ENCODE measurements at places on chromosomes 11 and 22. TPM values are rescaled to one million over a fixed set of nuclear protein-coding genes. Genes with fewer than 3 reads are reported as not detected.
A peak's percentile ranks its signal among the peaks of the same experiment; 100 is the strongest.

GRCh38 chr11:118530683-118531596, at the start of gene TMEM25:
TMEM25 (plus strand) TSS chr11:118531192; CDS start chr11:118531802, 610 bp downstream.
- peak; percentile 47 for DNase-seq

DNA sequence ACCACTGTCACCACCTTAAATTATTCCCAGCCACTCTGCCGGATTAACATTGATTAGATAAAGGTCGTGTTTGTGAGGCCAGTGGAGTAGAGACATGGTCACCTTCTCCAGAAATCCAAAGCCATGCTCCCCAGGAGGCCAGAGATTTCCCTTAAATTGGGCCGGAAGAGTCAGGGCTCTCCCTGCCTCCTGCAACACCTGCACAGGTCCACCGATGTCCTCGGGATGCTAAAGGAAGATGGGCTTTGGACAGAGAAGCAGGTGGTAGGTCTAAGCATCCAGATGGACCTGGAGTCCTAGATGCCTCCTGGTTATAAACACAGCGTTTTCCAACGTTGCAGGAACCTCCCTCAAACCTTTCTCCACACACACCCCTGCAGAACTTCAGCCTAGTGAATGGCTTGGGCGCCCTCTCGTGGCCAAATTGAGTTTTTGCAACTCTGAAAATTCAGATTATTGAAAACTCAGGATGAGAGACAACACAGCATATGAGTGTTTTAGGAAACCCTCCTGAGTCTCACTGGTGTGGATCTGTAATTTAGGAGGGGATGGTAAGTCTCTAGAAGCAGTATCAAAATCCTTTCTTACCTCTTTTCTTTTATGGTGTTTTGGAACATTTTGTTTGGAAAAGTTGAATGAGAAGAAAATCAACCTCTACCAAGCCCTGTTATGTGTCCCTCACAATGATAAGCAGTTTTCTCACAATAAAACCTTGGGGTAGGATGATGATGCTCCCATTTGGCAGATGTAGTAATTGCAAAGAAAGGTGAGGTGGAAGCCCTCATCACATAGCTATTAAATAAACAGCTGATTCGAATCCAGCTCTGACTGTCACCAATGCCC, 109.6 kb downstream of the RRAS2 start:
- peak; percentile 57 for DNase-seq

DNA sequence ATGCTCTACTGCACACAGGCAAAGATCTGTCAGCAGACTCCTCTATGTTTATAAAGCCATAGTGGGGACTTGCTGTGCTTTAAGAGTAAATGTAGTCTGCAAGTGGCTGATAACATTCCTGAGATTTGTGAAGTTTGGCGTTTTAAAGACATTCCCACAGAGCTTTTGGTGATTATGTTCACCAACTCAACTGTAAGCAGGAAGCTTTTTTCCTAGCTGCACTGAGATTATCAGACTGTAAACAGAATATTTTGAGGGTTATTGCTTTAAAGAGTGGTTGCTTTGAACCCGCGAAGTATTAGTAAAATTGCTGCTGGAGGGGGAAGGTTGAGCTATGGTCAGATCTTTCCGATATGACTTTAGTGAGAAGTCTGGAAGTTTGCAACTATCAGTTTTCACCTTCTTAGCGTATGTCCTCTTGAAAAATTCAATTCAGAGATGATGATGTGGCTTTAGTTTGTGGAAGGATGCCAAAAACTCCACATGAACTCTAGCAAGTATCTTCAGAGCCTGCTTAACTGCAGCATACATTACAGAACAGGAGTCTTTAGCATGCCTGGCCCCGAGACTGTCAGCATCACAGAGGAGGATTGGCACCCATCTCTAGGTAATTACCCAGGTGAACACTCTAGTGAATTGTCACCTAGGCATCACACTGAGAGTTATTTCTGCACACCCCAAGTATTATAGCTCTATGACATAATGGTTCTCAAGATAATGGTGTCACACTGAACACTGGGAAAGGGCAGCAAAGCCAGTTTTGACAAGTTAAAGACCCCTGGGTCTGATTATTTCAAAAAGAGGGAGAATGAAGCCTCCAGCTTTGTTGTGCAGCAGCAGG, 89.9 kb downstream of the MTNR1B start:
- DNase-seq = peak; percentile 97

GRCh38 chr11:14451825-14452224, 47.8 kb downstream of the COPB1 start:
- DNase-seq = no peak

DNA sequence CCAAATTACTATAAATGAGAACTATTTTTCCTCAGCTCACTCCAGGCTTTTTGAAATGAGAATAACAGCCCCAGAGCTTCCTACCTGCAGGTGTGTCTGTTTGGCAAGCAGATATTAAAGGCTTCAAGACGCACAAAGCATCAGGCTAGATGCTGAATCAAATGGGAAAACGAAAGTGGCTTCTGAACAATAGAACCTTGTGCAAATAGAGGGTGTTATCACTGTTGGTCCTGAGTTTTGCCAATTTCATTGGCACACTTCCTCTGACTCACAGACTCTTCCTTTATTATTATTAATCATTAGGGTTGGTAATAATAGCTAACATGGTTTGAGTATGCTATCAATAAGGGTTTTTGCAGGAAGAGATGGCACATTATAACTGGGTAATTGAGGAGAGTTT, 13.4 kb downstream of the SYT13 start:
- no peak for DNase-seq

DNA sequence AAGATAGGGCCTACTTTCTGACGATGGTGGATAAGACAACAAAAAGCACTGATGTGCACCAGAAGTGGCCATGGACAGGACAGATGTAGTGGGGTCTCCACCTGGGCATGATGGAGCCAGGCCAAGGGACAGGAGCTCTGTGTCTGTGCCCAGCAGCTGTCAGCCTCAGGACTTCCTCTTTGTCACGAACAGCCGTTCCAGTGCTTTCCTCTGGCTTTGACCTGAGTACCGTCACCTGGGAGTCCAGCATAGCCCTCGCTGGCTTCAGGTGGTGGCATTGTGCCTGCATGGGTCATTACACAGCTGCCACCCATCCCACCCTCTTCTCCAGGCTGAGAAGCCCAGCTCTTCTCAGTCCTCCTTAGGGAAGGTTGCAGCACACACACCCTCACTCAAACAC, 137.8 kb downstream of the GRIK4 start:
- no peak for DNase-seq

- peak; percentile 88 for DNase-seq
Measured at GRCh38 chr11:128501632-128502549, 85.5 kb downstream of the ETS1 start.

DNA sequence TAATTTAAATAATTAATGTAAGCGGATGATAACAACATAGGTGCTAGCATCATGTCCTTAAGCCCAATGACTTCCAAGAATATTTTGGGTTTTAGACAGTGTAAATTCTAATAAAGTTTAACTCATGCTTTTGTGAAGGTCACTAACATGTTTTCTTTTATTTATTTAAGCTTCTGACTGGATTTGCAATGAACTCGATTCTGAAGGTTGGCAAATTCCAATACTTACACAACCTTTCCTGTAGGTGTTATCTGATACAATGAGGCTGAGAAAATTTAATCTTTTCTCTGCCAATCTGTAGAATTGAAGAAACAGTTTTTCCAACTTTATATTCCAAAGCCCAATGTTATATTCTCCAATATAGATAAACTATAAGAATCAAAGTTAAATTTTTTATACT, 311.3 kb downstream of the LUZP2 start:
- DNase-seq = no peak

DNA sequence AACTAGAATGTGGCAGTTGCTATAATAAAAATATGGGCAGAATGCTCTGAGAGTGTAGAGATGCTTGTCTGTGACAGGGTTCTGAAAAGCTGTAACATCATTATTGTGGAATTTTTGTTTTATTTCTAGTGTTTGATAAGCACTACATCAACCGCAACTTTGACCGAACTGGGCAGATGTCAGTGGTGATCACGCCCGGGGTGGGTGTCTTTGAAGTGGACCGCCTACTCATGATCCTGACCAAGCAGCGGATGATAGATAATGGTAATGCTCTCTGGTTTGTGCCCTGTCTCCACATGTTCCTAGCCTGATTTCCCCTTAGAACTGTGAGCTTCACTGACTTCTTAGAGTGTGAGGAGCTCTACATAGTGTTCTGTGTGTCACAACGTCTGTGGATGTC, 48.8 kb downstream of the DEPDC5 start:
- DNase-seq = no peak

GRCh38 chr11:115896084-115896483, 391.9 kb upstream of the CADM1 start:
- DNase-seq = no peak

- DNase-seq = no peak
Measured at GRCh38 chr11:64067230-64067993, 31.7 kb downstream of the FLRT1 start.

- DNase-seq = no peak
Measured at GRCh38 chr11:50187220-50187619, 154.5 kb downstream of the OR4C45 start.

- DNase-seq = no peak
Measured at GRCh38 chr22:50178871-50179869, 6.5 kb upstream of the TRABD start.

GRCh38 chr11:69362315-69362714, 68.4 kb downstream of the MYEOV start:
- no peak for DNase-seq

- DNase-seq = no peak
Measured at GRCh38 chr11:41622707-41623359, 163.4 kb upstream of the LRRC4C start.

- no peak for DNase-seq
Measured at GRCh38 chr11:77166021-77166420, 38.0 kb downstream of the MYO7A start.

GRCh38 chr22:49553518-49554295, 274.0 kb downstream of the BRD1 start:
- no peak for DNase-seq

DNA sequence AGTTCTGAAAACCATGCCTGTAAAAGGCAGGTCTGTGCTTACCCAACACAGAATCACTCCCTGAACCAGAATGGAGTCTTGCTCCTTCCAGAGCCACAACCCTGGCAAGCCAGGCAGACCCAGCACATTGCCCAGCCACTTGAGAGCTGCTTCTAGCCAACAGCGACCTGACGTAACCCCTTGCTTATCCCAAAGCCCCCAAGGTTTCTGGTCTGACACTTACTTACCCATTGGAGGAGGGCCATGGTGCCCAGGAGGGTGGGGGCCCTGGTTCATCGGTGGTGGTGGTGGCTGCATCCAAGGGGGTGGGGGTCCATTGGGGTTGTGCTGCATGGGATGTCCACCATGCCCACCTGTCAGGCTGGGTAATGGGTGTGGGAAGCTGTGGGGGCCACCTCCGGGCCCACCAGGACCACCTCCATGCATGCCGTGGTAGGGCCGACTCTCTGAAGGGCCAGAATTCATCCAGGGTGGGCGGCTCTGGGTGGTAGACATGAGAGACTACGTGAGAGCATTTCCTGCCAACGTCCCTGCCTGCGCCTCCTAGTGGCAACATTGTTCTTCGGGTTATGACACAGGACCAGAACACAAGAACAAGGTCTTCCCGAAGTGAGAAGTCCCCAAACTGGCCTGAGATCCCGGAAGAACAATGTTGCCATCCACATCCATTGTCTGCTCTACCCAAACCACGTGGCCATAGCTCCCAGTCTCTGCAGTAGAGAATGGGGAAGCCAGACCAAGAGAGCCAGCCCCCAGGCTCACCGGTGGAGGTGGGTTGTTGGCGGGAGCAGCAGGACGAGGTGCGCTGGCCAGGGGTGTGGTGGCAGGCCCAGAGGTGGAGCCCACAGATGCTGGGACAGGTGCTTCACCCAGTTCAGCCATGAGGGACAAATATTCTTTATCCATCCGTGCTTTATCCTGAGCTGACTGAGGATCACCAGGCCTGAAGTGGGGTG, 7.8 kb upstream of the PYGM start:
- peak; percentile 70 for DNase-seq

- DNase-seq = peak; percentile 76
Measured at GRCh38 chr22:50326956-50327710, at the start of gene DENND6B. DENND6B (minus strand) TSS chr22:50327012; CDS start chr22:50326988, 24 bp downstream.

GRCh38 chr11:46616551-46617133, 385 bp downstream of the HARBI1 start:
- peak; percentile 59 for DNase-seq

- DNase-seq = peak; percentile 72
Measured at GRCh38 chr22:45537734-45538181, 35.1 kb downstream of the FBLN1 start.

DNA sequence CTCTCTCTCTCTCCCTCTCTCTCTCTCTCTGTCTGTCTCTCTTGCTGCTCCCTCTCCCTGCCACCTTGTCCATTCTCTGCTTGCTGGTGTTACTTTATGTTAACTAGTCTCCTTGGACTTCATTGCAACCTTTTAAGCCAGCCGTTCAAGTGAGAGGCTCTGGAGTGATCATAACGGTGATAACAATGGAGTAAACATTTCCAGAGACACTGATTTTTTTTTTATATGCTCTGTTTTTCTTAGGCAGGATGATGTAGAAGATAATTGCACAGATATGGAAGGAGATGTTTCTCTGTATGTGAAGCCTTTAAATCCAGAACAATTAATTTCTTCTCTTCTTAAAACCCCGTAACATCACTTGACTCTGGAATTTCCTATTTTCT, 287.7 kb downstream of the TMEM135 start:
- DNase-seq = peak; percentile 41

DNA sequence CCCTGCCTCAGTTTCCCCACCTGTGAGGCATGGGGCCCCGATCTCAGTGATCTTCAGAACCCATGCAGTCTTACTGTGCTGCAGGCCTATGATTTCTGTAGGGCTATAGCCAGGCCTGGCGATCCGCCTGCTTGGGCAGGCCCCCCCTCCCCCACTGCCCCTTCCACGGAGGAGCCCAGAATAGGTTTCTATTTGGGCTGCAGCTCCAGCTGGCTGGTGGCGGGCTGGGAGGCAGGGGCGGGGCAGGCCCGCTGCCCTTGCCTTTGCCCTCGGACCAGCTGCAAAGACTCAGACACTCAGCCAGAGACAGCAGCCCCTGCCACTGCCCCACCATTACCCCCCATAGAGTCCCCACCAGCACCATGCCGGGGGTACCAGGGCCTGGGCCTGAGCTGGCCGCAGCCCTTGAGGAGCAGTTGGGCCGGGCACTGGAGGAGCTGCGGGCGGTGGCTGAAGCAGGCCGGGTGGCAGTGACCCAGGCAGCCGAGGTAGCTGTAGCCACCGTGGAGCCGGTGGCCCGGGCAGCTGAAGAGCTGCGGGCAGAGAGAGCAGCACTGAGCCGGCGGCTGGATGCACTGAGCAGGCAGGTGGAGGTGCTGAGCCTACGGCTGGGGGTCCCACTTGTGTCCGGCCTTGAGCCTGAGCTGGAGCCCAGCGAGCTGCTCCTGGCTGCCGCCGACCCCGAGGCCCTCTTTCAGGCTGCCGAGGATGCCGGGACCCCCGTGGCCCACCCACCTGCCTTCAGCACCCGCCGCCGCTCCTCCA, 12.2 kb downstream of the SMTN start:
- no peak for DNase-seq

Gene TSGA10IP
- total RNA-seq = not detected

Gene C22orf23
- total RNA-seq = not detected

Gene APOL1
- 12.9 TPM for total RNA-seq

Gene TP53AIP1
- not detected for total RNA-seq

Gene FAT3
- total RNA-seq = 1.9 TPM

Gene AQP11
- total RNA-seq = 1.6 TPM

Gene CSF2RB
- 2.6 TPM for total RNA-seq

Gene MRGPRX4
- not detected for total RNA-seq

Gene RIBC2
- total RNA-seq = 0.97 TPM

Gene SEC14L3
- total RNA-seq = not detected
